ENCODE measurements at places on chromosomes 11 and 22.

DNA sequence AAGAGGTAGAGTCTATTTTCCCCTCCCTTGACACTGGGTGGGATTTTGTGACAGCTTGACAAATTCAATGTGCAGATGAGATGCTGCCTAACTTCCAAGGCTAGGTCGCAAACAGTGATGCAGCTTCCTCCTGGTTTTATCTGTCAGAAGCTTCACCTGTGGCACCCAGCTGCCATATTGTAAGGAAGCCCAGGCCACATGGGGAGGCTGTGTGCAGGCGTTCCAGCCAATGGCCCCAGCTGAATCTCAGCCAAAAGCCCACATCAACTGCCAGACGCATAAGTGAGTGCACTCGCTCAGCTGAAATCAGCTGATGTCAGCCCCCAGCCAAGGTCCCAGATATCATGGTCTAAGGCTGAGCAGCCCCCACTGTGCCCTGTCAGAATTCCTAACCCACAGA, 24.8 kb upstream of the LINC01488 start:
- no peak for DNase-seq

- no peak for DNase-seq
Measured at GRCh38 chr11:108958368-108959104, 293.7 kb downstream of the DDX10 start.

DNA sequence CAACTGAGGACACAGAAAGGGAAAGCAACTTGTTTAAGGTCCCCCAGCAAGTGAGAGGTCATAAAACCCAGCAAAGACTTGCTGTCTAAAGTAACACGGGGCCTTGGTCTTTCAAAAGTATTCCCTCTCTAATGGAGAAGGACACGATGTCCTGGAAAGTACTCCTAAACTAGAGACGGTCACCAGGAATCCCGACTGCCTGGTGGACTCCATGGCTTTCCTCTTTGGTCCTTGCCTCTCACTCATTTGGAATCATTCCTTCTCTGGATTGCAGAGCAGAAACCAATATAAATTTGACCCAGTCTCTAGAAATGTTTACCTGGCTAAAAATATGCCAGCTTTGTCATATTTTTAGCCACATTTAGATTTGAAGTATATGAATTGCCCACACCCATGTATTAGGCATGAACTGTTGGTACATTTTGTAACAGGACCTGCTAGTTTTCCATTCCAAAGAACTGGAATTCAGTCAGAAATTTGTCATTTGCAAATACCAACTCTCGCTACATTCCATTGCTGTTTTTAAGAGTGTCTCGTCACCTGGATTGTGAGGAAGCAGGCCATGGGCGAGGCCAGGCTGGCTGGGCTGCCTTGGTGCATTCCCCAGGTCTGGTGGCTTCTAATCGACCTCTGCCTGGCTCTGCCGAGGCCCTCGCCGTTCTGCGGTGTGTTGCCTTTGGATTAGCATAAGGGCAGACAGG, 12.9 kb downstream of the NAV2 start:
- no peak for DNase-seq

DNA sequence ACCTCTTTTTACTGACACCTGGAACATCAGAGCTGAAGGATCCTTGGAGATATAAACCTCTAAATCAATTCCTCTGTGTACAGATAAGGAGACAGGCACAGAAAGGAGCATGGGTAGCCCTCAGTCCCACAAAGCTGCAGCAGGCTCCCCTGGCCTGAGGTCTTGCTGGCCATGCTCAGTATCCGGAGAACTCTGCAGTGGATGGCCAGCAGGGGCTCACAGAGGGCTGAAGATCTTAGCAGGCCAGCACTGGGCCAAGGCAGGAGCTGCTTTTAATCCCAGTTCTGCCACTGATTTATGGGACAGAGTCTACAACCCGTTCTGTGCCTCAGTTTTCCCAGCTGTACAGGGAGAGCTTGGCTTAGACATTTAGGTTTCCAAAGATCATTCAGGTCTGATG, 52.6 kb upstream of the LRRC32 start:
- no peak for DNase-seq

GRCh38 chr22:30268331-30268730, 1.7 kb upstream of the OSM start:
- no peak for DNase-seq
